ENCODE measurements at places on chromosomes 2 and 18.

- DNase-seq, result no peak
Measured at GRCh38 chr2:23375448-23375847, 9.5 kb upstream of the KLHL29 start.

DNA sequence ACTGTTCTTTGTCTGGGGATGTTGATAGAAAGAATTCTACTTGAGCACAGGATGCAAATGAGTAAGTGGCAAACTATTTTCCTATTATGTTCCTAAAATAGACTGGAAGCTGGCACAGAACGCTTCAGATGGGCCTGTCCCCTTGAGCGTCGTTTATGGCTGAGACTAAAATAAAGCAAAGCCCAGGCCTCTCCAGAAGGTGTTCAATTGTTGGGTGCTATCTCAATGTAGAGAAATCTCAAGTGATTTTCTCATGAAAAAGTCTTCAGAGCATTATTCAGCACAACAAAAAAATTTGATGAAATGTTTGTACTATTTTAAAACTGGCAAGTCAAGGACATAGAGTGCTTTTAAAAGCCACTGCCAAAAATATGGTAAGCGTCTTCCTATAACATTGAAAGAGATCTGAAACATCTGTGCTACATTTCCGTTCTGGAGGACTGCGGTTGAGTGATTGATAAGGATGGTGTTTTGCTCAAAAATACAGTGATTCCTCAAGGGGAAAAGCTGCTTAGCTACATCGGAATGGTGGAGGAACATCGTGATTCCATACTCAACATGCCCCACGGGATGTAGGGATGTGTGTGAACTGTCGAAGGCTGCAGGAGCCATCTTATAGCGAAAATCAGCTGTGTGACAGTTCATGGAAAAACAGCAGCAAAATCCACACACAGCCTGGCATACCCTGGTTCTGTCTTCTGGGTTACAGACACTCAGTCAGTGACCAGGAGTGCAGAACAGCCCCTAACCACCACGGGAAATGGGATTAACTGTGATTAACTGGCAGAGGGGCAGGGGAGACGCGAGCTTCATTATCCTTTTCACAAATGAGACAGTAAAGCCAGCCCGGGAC lies 10.4 kb upstream of the LRRFIP1 start:
- no peak for DNase-seq

DNA sequence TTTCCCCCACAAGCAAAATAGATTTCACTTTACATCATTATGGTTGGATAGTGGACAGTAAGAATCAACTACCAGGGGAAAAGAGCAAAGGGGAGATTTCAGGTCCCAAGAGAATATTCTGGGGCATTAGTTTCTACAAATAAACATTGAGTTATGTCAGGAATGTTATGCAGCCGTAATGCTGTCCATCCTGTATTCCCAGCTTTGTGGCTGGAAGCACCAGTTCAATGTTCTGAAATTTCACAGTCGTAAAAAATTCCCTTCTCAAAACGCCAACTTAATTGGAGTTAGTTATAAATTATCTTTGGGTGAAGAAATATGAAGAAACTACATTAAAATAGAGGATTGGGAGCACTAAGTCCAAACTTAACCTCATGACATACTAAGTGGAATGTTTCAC lies 141.5 kb upstream of the FIGN start:
- DNase-seq, result no peak

DNA sequence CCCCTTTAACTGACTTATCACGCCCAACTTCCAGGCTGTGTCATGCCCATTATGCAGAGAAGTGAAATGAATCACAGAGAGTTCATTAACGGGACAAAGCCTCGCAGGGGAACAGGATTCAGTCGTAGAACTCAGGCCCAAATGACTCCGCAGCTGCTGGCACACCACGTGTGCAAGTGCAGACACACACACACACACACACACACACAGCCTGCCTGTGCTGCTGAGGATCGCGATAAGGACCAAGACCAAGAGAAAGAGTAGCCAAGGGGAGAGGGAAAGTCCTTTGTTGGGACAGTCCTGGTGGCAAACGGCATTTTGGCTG lies 90.0 kb upstream of the TAF1B start:
- peak; percentile 75 for DNase-seq

- DNase-seq, result no peak
Measured at GRCh38 chr18:3912705-3913104, 462.7 kb downstream of the TGIF1 start.

- DNase-seq, result no peak
Measured at GRCh38 chr2:5693287-5694201, 1.4 kb downstream of the SOX11 start.

DNA sequence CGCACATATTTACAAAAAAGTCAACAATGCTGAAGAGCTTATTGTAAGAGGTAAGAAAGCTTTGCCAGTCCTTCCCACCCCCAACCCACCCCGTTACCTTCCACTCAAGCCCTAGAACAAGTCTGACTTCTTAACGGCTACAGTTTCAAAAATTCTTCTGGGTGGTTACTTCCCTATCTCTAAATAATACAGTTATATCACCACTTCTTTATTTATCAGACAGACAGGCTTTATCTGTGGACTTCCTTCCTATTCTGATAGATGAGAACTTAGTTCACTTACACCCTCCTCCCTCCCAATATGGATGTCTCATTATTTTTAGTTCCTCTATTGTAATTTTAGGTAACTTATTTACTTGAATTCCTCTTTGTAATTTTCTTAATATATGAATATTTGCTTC lies 26.7 kb upstream of the ACTR3 start:
- DNase-seq, result no peak

GRCh38 chr18:56402872-56403516 lies 235.4 kb downstream of the TXNL1 start:
- no peak for DNase-seq

DNA sequence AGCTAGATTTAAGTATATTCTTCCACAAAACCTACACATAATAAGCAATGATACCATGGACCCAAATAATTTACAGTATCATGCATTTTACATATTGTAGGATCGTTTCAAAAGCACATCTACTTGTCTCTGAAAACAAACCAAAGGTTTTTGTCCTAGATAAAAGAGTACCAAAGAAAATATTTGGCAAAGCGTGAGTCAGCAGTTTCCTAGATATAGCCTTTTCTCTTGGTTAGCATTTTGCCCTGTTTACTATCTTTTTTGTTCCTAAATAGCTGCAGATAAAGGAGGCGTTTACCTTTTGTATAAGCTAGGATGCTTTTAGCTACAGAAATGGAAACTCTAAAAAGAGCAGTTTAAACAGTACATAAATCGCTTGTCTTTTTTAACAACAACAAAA lies 305.8 kb upstream of the GULP1 start:
- DNase-seq, result no peak

- no peak for DNase-seq
Measured at GRCh38 chr2:33277002-33277426, 199.4 kb upstream of the RASGRP3 start.

- DNase-seq, result no peak
Measured at GRCh38 chr2:216604458-216604857, 28.8 kb upstream of the IGFBP2 start.

DNA sequence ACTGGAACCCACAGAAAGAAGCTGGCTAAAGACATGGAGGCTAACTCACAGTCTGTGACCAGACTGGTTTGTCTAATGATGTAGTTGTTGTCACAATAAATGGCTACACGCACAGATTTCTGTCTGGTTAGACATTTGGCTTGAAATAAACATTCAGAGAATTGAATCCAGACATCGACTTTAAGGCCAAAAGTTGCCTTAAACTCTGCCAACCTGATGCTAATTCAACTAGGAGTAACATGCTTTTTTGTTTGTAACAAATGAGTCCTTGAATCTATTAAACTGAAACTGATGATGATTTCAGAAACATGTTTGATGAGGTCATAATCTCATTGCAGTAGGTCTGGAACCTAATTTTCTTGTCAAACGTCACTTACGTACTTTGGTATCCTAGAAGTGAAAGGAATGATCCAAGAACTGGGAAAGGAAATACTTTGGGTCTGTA lies 123.8 kb downstream of the ERBB4 start:
- DNase-seq, result no peak

DNA sequence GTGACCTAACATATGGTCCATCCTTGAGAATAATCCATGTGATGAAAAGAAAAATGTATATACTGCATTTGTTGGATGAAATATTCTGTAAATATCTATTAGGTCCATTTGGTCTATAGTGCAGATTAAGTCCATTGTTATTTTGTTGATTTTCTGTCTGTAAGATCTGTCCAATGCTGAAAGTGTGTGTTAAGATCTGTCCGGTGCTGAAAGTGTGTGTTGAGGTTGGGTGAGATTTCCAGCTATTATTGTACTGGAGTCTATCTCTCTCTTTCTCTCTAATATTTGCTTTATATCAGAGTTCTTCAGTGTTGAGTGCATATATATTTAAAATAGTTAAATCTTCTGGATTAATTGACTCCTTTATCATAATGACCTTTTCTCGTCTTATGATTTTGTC lies 828.8 kb upstream of the CRIM1 start:
- no peak for DNase-seq

DNA sequence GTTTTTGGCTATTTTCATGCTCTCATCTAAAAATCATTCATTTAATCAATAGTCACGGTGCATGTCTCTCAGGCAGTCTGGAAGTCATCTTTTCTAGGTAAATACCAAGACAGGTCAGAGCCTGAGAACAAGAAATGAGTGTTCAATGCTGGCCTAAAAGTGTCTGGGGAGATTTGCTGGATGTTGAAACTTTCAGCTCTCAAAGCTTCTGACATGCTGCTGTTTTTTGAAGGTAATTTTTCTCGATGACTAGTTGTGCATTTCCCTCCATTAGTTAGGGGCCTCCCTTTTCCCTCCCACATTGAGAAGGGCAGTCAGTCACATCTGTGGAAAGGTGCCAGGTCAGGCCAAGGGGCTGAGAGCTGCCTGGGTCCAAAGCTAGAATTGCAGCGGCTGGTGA lies 115.6 kb downstream of the LPIN1 start:
- DNase-seq, result no peak

- DNase-seq, result peak; percentile 69
Measured at GRCh38 chr2:218898109-218898878, 17.6 kb downstream of the WNT10A start.

DNA sequence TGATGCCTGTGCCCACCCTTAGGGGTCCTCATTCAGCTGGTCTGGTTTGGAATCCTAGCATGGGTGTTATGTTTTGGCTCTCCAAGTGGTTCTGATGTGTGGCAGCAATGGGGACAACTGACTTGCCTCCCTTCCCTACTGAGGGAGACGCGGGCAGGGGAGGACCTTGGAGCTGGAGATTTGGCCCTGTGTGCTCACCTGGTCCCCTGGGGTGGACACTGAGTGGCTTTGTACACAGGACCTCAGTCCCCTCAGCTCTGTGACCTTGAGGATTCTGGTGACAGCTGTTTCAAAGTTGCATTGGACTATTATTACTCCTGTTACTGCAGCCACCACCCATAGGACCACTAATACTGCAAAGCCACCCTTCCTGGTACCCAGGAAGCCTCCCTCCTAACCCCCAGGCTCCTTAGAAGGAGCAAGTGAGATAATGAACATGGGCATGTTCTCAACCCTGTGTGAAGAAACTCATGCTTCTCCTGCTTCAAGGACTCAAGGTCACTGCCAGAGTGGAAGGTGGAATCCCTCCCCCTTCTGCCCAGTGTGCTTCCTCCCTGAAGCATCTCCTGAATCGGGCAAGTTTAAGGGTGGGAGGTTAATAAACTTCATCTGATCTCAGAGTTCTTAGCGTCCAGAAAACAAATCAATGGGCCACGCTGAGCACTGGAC lies 26.5 kb downstream of the TMEM182 start:
- DNase-seq, result no peak

DNA sequence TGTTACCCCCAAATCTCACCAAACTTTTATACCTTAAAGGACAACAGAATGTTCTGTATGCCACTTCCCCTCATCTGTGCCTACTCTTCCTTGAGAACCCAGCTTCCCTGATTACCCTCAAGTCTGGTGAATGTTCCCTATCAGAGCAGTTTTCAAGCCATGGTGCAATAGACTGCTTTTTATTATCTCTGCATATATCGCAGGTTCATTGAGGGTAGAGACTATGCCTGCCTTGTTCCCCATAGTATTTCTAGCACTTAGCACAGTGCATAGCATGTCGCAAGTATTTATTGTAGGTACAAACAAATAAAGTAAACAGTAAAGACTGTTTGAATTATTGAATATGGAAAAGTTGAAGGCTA lies 146.6 kb downstream of the HAUS1 start:
- no peak for DNase-seq

DNA sequence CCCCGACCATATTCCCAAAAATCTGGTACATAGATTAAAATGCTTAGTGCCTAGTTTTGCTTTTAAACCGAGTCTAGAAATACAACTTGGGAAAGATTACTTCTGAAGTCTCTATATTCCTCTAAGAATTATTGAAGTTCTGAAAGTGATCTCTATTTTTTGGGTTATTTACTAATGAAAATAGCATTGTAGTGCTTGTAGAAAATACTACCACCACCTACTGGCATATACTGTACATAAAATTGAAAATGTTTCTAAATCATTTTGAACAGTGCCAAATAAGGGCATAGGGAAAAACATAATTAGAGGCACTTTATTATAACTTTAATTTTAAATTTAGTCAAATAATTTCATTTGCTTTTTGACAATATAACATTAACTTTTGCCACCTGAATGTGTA lies 1399.6 kb upstream of the ZEB2 start:
- DNase-seq, result no peak

DNA sequence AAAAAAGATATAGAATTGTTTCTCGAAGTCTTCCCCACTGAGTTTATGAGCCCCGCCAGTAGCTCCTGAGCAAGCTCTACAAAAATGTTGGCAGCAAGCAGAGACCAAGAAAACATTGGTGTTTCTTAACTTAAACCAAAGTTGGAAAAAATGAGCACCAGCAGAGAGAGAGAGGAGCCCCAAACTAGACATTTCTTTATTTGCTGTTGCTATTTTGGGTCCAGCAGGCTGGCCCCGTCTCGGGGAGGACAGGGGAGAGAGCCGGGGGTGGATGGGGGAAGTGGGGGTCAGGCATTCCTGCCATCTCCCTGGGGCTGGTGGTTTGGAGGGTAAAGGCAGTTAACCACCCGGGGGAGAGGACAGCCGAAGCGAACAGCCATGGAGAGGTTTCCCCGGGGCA lies 113.0 kb downstream of the DYSF start:
- DNase-seq, result no peak

DNA sequence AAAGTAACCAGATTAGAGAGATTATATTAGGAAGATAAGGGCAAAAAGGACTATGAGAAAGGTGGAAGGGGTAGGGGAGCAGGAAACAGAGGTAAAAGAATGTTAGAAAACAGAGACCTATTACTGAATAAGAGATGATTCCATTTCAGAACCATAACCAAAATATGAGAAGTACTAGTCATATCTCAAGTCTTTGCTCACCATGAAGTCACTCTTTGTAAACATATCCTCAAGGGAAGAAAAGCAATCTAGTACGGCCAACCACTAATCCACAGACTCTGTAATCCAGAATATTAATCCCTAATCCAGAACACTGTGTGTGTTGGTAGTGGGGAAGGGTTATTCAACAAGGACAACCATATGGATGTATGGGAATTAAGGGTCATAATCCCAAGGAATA lies 92.0 kb downstream of the CDCA7 start:
- no peak for DNase-seq

DNA sequence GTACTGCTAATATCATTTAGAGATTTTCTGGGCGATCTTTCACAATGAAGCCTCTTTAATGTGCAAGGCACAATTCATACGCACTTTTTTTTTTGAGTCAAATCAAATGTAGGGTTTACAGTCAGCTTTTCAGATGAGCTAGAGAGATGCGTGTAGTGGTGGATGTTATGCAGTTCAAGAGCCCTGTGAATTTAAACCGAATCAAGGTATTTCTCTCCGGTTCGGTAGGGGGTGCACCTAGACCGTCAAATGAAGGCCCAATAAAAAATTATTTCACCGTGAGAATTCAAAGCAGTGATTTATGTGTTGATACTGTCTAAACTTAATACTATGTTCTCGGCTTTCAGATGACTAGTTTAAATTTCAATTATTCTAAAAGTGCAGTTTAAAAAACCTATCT lies 1.1 kb downstream of the PTH2R start:
- no peak for DNase-seq

Data from CD4-positive, alpha-beta T cell treated with Interferon gamma for 1 hour (primary cell).